ENCODE measurements at places on chromosomes 5 and 9.

- peak; percentile 75 for DNase-seq
Measured at GRCh38 chr5:138352722-138353559, 456 bp downstream of the KDM3B start.

GRCh38 chr9:126703002-126703865 lies 89.5 kb downstream of the LMX1B start:
- DNase-seq, result no peak

DNA sequence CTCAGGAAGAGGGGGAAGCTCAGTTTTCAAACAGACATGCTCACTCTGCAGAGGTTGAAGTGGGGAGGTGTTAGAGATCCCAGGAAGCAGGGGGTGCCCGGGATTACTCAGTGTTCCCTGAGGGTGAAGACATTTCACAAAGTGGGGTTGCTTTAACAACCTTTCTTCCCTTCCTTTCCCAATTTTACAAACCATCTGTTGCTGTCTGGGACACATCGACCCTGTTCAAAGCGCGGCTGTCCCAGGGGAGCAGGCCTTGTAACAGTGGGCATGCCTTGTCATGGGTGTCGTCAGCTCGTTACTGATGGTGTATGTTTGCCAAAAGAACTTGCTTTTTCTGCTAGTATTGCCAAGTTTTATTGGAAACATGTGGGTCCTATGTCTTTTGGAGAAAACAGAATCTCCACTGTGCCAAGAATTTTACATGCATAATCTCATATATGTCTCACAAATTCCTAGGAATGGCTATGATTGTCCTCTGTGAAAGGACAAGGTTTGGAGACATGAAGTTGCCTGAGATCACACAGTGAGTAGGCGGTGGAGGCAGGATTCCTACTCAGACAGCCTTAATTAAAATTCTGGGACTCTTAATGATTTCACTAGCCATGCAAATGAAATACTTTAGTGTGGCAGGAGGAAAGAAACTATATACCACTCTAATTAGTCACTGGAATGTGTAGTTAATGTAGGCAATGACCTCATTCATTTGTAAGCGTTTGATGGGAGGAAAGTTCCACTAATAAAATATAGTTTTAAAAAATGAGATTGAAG lies 198.9 kb downstream of the NXNL2 start:
- DNase-seq, result no peak

GRCh38 chr5:174504266-174504726 lies 220.1 kb upstream of the MSX2 start:
- DNase-seq, result no peak

DNA sequence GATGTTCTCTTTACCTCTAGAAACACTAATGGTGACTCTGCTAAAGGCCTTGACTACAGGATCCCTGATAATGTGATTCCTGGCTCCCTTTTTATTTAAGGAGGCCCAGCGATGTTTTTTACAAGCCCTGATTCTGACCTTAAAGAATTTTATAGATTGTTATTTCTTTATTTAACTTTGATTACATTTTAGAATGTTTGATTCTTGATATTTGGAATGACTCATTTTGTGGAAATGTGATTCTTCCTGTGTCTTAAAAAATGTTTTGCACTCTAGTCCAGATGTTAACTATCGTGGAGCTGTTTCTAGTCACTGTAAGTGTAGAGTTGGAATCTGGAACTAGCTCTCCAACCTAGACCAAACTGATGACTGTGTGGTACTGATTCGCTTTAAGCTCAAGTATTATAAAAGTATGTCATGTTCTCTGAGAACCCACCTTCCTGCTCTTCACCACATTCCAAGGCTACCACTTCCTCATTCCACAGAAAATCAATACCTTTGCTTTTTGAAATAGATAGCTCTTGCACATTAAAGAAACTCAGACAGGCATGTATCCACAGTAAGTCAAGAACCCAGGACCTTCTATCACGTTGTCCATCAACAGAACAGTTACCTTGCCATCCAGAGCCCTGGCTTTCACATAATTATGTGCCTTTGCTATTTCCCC lies 65.2 kb downstream of the JMY start:
- no peak for DNase-seq

DNA sequence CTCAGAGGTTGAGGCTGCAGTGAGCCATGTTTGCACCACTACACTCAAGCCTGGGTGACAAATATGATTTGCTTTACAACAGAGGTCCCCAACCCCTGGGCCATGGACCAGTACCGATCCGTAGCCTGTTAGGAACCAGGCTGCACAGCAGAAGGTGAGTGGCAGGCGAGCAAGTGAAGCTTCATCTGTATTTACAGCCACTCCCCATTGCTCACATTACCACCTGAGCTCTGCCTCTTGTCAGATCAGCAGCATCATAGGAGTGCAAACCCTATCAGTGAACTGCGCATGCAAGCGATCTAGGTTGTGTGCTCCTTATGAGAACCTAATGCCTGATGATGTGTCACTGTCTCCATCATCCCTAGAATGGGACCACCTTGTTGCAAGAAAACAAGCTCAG lies 42.5 kb downstream of the SAXO1 start:
- DNase-seq, result no peak

DNA sequence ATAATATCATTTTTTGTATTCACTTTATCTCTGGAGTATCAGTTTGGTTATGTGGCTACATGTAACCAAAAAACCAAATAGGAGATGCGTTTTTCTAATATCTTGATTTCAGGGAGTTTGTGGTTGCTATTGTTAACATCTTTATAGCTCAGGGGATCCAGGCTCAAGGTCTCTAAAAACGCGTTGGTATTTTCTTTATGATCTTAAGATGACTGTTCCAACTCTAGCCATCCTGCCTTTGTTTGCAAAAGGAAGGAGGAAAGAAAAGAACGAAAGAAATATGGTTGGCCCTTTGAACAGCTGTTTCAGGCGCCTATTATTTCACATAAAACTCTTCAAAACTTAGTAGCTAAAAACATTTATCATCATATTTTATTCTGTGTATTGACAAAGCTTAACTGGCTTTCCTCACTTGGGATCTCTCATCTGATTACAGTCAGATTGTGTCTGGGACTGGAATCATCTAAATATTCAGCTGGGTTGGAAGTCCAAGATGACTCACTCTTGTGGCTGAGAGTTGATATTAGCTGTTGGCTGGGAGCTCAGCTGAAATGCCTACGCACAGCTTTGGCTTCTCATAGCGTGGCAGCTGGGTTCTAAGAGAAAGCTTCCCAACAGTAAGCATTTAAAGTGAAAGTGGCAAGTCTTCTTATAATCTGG lies 60.1 kb downstream of the FAM174A start:
- peak; percentile 17 for DNase-seq

DNA sequence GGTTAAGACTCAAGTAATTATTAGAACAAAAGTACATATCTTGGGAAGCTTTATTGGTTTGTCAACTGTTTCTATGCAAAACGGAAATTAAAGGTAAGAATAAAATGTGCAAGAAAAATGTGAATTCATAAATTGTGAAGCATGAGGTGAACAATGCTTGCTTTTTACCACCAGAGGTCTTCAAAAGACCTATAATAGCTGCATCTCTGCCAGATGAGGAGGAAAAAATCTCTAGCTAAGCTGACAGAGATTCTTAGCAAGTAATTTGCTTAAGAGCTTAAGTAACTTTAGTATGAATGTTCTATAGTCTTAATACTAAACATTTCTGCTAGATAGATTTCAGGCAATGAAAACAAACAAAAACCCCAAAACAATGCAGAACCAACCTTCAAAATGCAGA lies 54.1 kb downstream of the MRPS30 start:
- DNase-seq, result no peak

DNA sequence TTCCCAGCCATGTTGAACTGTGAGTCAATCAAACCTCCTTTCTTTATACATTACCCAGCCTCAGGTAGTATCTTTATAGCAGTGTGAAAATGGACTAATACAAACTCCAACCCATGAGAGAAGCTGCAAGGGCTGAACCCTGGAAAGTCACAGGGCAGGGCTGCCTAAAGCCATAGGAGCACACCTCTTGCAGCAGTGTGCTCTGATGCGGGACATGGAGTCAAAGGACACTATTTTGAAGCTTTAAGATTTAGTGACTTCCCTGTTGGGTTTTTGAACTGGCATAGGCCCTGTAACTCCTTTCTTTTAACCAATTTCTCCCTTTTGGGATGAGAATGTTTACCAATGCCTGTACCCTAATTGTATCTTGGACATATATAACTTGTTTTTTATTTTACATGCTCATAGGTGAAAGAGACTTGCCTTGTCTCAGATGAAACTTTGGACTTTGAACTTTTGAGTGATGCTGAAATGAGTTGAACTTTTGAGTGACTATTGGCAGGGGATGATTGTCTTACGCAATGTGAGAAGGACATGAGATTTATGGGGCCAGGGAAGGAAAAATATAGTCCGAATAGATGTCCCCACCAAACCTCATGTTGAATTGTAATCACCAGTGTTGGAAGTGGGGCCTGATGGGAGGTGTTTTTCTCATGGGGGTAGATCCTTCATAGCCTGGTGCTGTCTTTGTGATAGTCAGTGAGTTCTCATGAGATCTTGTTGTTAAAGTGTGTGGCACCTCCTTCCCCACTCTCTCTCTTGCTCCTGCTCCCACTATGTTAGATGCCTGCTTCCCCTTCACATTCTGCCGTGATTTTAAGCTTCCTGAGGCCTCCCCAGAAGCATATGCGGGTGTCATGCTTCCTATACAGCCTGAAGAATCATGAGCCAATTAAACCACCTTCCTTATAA lies 159.5 kb upstream of the SPEF2 start:
- DNase-seq, result no peak

GRCh38 chr5:86986837-86987236 lies 280.8 kb upstream of the RASA1 start:
- no peak for DNase-seq

- DNase-seq, result no peak
Measured at GRCh38 chr5:102850503-102850902, 95.4 kb downstream of the PAM start.

- no peak for DNase-seq
Measured at GRCh38 chr5:77885519-77885918, 109.4 kb upstream of the TBCA start.

- no peak for DNase-seq
Measured at GRCh38 chr5:118793652-118794051, 194.7 kb downstream of the DTWD2 start.

GRCh38 chr9:128102861-128103588 lies 24.5 kb downstream of the PTGES2 start:
- DNase-seq, result no peak

- DNase-seq, result no peak
Measured at GRCh38 chr5:9621379-9621903, 8.7 kb downstream of the TAS2R1 start.

DNA sequence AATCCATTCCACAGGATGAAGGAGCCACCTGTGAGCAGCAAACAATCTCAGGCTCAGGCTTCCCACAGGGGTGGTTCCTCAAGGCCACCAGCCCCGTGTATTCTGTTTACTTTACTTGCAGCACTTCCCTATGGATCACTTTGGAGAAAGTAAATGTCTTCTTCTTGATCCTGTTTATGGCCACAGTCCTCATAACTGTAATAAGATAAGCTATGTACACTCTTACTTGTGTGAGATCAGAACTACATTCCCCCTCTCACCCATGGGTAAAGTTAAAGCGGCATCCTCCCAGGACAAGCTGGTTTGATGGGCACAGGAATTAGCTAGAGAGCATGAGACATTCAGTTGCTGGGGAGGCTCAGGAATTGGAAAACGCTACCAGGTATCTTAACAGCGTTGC lies 86.1 kb downstream of the TMEM215 start:
- no peak for DNase-seq

DNA sequence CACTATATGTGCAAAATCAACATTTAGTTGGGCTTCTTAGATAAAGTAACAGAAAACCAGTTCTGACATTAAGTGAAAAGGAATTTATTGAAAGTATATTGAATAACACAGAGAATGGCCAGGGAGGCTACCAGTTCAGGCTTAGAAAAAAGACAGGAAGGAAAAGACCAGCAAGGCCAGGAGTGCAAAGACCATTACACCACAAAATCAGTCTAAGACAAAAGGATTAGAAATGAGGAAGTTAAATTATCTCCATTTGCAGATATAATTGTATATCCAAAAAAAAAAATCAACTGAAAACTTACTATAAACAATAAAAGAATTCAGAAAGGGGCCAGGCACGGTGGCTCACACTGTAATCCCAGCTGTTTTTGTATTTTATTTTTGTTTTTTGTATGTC lies 4.8 kb upstream of the TEX10 start:
- no peak for DNase-seq

DNA sequence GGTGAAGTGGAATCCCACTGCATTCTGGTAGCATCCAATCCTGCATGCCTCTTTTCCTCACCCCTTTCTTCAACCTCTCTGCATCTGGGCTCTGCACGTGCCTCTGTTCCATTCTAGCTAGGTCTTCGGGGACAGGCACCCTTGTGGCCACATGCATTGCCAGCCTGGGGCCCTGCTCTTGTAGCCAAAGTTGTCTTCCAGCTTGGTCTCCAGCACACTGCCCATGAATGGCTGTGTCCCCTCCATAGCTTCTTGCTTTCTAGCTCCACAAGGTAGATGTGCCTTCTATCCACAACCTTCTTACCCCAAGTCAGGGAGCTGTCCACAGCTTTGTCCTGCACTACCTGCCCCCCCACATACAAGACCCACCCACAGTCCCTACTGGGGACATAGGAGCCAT lies 32.6 kb downstream of the ALG2 start:
- DNase-seq, result no peak

- DNase-seq, result no peak
Measured at GRCh38 chr5:135339189-135339588, 59.8 kb downstream of the MACROH2A1 start.

DNA sequence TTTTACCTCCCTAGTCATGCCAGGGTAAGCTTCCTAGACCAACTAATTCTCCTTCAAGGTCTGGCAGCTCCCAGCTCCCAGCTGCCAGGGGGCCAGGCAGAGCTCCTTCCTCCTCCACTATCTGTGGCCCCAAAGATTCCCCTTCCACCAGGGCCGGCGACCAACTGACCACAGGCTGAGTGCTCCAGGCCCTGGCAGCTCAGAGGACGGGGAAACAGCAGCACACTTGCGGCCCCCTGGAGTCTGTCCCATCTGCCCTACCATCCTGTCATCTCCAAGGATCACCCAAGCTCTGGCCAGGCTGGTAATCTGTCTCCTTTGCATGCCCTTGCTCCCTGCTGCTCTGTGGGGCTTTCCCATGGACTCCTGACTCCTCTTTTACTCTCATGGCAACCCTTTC lies 31.2 kb upstream of the BASP1 start:
- no peak for DNase-seq

DNA sequence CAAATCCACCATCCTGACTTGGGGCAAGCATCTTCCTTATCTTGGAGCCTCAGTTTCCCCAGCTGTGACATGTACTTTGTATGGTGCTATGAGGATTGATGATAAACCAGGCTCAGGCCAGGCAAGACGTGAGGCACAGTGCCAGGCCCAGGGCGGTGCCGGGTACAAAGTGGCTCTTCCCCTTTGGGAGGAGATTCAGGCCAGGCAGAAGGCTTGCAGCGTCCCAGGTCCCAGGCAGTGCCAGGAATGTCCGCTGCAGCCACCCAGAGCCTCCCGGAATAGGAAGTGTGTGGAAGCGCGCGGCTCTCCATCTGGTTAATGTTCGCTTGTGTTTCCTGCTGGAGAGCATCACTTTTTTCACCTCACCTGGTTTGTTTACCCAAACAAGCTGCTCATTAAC lies 12.6 kb upstream of the DENND1A start:
- no peak for DNase-seq

- no peak for DNase-seq
Measured at GRCh38 chr5:59025734-59026133, 442.9 kb downstream of the RAB3C start.
